ENCODE measurements at places on chromosomes 1 and 21. TPM values are rescaled to one million over a fixed set of nuclear protein-coding genes. Genes with fewer than 3 reads are reported as not detected.

DNA sequence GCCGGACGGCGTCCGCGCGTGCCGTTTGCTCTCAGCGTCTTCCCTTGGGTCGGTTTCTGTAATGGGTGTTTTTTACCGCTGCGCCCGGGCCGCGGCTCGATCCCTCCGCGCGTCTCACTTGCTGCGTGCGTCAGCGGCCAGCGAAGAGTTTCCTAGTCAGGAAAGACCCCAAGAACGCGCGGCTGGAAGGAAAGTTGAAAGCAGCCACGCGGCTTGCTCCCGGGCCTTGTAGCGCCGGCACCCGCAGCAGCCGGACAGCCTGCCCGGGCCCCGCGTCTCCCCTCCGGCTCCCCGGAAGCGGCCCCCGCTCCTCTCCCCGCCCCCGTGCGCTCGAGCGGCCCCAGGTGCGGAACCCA lies 159.8 kb downstream of the RUNX1 start:
- DNase-seq: peak; percentile 57
- no peaks in the 10 kb centered on the region for H3K36me3 ChIP-seq
- peak overlapping the region; percentile 86 for H3K27ac ChIP-seq
- peak overlapping the region; percentile 72 for H3K4me3 ChIP-seq
- H3K4me1 ChIP-seq: peaks cover 27% of the 10 kb centered on the region
- no peaks in the 10 kb centered on the region for H3K27me3 ChIP-seq

DNA sequence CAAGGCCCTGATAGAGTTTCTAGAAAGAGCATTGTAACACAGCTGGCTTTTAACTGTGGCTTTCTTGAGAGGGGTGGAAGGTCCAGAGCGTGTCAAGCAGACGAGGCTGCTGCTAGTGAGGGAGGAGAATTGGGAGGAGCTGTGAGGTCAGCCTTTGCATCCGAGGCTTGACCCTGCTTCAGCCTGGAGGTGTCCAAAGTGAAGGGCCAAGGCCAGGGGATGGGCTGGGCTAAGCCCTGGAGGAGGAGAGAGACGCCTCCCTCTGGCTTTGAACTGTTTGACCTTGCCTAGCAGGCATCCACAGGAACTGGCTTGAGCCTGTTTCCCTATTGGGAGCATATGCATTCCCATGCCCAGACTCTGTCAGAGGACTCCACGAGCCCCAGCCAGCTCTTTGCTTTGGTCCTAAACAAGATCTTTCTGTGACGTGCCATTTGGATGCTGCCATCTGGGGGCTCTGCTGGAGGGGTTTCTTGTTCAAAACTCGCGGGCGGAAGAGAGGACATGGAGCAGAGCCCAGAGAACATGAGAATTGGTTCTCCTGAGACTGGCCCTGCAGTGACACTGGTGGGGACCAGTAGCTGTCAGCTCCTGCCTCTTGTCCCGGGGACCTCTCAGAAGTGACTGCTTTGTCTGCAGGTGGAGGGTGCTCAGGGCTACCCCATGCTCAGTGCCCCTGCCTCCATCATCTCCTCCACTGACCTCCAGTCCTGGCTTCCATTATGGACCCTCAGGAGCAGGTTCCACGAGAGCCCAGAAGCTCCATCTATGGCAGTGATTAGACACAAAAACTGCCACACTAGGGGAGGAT lies 5.5 kb downstream of the ACTRT2 start:
- H3K27me3 ChIP-seq: no peaks in the 10 kb centered on the region
- H3K4me3 ChIP-seq: no peak overlapping the region
- H3K36me3 ChIP-seq: no peaks in the 10 kb centered on the region
- no peak overlapping the region for H3K27ac ChIP-seq
- DNase-seq: no peak
- H3K4me1 ChIP-seq: peaks cover under 1% of the 10 kb centered on the region

- no peak overlapping the region for H3K4me3 ChIP-seq
- no peaks in the 10 kb centered on the region for H3K36me3 ChIP-seq
- H3K27ac ChIP-seq: no peak overlapping the region
- no peaks in the 10 kb centered on the region for H3K4me1 ChIP-seq
- H3K27me3 ChIP-seq: no peaks in the 10 kb centered on the region
These were observed 253.8 kb downstream of the KAZN start for GRCh38 chr1:14852291-14852690.

CFHR5 gene
- not detected for polyA plus RNA-seq

CEPT1 gene
- polyA plus RNA-seq: 23.0 TPM

HES5 gene
- not detected for polyA plus RNA-seq
